ENCODE measurements at places on chromosomes 1 and 21. TPM values are rescaled to one million over a fixed set of nuclear protein-coding genes. Genes with fewer than 3 reads are reported as not detected.

Gene IFI44L
- total RNA-seq = 7.3 TPM

Gene SDC3
- total RNA-seq = 57.1 TPM

Gene TEDDM1
- not detected for total RNA-seq

Gene UFC1
- total RNA-seq = 138 TPM

Gene DNASE2B
- total RNA-seq = not detected

Gene C1orf115
- 60.7 TPM for total RNA-seq

Gene S100A12
- total RNA-seq = 6.9 TPM

Gene EFNA3
- 9.8 TPM for total RNA-seq

Gene PM20D1
- under 0.01 TPM for total RNA-seq

Gene MRPL39
- 34.2 TPM for total RNA-seq

Gene WNT3A
- not detected for total RNA-seq

Gene FAM3B
- not detected for total RNA-seq

Gene ANGEL2
- 79.1 TPM for total RNA-seq

Gene FAM151A
- not detected for total RNA-seq

Gene PYHIN1
- not detected for total RNA-seq

Gene CLEC20A
- total RNA-seq = not detected

Gene LPAR3
- total RNA-seq = 0.82 TPM

Gene ANKRD45
- 14.7 TPM for total RNA-seq

Gene AGO3
- total RNA-seq = 21.6 TPM

Gene RNF2
- 142 TPM for total RNA-seq

Gene CRB1
- total RNA-seq = 16.7 TPM

All from frontal cortex (tissue), 4 donors.